ENCODE measurements at places on chromosomes 4 and X. TPM values are rescaled to one million over a fixed set of nuclear protein-coding genes. Genes with fewer than 3 reads are reported as not detected.

The LONRF3 gene
- 6.8 TPM for polyA plus RNA-seq

The SORCS2 gene
- 2.2 TPM for polyA plus RNA-seq

The PRKG2 gene
- polyA plus RNA-seq = 0.29 TPM

The CFI gene
- polyA plus RNA-seq = 26.8 TPM

The DNAAF6 gene
- polyA plus RNA-seq = not detected

The XK gene
- polyA plus RNA-seq = 1.9 TPM

The BEX2 gene
- 1.1 TPM for polyA plus RNA-seq

All from adipose tissue (tissue), 3 donors.